ENCODE measurements at places on chromosomes 1 and 21. TPM values are rescaled to one million over a fixed set of nuclear protein-coding genes. Genes with fewer than 3 reads are reported as not detected.

Gene ABCA4
- not detected for total RNA-seq

Gene RNF19B
- total RNA-seq: 56.5 TPM

Gene CYP4A22
- total RNA-seq: not detected

Gene TTC22
- 2.3 TPM for total RNA-seq

Gene ANXA9
- not detected for total RNA-seq

Gene EDN2
- not detected for total RNA-seq

Gene DIO1
- not detected for total RNA-seq

Gene CDCA8
- 33.5 TPM for total RNA-seq

Gene NBPF6
- 0.13 TPM for total RNA-seq

Gene ACKR1
- total RNA-seq: not detected

Gene PRKCZ
- total RNA-seq: 4.1 TPM

Gene RGS4
- not detected for total RNA-seq

DNA sequence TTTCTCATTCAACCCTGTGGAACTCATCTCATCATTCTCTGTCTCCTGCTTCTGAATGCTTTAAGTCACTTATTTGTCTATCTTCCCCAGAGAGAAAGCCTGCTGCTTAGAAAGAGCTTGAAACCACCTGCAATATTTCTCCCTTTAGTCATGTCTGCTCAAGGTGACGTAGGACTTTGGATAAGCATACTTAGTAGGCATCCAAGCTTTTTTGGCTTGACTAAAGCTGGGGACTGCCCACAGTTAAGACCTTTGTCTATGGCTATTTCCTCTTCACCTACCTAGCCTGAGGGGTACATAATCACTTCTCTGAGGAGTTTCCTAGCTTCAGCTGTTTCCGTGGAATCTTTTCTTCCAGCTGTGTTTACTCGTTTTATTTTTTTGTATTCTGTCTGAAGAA is 665.8 kb upstream of the CAMK1G start:
- DNase-seq: no peak

GRCh38 chr21:14382486-14382834 is 486 bp downstream of the HSPA13 start:
- no peak for DNase-seq

DNA sequence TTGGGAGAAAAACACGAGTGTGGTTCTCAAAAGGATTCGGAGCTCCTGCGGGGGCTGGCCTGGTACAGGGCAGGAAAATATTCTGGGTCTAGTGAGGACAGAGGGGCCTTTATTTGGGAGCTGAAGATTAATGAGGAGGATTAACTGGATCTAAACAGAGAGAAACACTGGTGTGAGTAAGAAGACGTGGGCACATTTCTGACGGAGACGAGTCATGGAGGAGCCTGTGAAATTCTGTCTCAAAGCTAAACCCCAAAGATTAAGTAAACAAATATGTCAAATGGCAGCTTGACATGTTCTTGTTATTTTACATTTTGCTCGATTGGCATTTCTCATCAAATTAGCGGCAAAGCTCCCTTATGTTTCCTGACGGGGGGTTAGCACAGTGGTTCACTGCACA is 12.8 kb downstream of the PROK1 start:
- DNase-seq: no peak

DNA sequence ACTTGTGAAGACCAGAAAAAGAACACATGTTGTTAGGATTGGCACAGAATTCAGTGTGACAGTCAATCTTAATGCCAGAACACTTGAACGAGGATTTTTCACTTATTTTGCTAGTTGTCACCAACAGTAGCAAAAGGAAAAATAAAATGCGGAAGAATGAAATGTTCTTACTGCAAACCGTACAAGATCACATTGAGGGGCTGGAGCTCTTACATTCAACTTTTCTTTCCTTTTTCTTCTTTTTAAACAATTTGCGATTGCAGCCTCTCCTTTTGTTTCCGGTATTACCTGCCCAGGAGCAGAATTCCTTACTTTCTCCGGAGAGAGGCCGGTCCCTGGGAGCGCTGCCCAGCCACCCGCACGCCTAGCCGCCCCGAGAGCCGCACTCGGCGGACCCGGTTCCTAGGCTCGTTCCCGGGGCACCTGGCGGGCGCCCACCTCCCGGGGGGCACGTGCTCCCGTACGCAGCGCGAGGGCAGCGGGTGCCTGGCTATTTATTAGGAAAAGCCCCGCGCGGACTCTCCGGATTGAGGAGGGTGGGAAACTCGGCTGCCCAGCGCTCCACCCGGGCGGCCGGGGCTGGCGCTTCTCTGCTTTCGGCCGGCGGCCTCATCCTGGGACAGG is 1.2 kb upstream of the CAMTA1 start:
- DNase-seq: no peak

- DNase-seq: no peak
Observed at GRCh38 chr1:153386500-153386901, 4.4 kb downstream of the S100A8 start.

DNA sequence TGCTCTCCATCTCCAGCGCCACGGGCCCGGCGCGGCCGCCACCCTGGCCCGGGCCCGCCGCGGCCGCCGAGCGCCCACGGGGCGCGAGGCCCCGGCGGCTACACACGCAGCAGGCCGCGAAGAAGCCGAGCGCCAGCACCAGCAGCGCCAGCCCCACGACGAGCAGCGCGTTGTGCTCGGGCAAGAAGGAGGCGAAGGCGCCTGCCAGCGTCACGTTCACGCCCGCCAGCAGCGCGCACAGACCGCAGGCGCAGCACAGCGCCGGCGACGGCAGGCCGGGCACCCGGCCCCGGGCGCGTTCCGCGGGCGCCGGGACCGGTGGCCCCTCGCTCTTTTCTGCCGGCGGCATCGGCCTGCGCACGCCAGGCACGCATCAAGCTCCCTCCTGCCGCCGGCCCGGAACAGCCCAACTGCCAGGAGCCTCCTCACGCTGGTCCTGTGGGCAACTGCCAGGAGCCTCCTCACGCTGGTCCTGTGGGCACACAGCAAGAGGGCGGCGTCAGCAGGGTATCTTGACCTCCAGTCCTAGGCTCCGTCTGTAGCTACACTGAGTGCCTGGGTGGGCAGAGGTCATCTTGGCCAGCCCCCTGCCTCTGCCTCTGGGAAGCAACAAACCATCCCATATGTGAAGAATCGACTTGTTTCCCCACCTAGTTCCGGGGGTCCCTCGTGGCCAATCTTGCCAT is 18.1 kb downstream of the KNCN start:
- DNase-seq: peak; percentile 34

- no peak for DNase-seq
Observed at GRCh38 chr21:29034678-29035077, 10.2 kb downstream of the USP16 start.

DNA sequence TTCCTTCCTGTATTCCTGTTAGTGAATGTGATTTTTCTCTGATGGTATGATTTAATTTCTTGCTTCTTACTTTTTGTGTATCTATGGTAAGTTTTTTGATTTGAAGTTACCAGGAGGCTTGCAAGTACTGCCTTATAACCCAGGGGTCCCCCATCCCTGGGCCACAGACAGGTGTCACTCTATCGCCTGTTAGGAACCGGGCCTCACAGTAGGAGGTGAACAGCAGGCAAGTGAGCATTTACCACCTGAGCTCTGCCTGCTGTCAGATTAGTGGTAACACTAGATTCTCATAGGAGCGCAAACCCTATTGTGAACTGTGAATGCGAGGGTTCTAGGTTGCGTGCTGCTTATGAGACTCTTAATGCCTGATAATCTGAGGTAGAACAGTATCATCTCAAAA is 143.3 kb downstream of the RPS6KC1 start:
- no peak for DNase-seq

- no peak for DNase-seq
Observed at GRCh38 chr1:248111157-248111556, 16.2 kb downstream of the OR2L13 start.

DNA sequence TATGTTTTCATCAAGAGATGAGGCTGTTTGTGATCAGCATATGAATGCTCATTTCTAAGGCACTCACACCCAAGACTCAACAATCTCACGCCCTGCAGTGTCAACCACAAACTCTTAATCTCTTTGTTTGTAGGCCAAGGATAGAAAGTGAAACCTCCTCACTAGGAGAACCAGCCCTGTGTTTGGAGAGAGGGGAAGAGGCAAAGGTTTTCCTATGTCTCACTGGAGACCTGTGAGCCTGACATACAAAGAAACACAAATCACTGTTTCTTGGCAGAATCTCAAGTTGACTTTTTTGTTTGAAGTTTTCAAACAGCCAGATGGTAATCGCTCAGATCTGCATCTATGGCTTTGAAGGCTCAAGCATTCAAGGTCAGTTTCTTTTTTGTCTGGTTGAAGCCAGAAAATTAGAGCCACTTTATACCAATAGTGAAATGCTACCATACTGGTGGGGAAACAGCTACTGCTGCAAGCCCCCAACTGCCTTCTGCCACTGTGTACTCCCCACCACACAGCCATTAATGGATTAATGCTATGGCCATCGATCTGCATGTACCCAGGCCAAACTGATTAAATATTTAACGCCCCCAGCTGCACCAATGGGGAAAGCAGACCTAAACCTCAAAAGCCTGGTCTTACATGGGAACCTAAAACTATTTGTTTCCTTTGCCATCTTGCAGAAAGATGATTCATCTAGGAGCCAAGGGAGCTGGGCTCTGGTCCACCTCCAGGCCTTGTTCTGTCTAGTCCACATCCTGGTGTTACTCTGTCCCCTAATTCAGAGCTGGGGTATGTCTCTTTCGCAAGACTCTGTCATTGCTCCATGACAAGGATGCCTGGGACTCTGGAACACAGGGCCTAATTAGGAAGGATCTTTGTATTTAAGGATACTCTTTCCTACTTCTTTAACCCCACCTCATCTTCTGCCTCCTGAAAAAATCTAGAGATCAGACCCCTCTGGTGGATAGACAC is 16.3 kb downstream of the PDZK1 start:
- DNase-seq: peak; percentile 55

GRCh38 chr1:58717979-58718378 is 18.1 kb upstream of the MYSM1 start:
- peak; percentile 11 for DNase-seq

GRCh38 chr1:9425859-9426258 is 113.4 kb upstream of the SLC25A33 start:
- DNase-seq: peak; percentile 11

- DNase-seq: no peak
Observed at GRCh38 chr1:227391211-227391610, 72.9 kb upstream of the CDC42BPA start.

DNA sequence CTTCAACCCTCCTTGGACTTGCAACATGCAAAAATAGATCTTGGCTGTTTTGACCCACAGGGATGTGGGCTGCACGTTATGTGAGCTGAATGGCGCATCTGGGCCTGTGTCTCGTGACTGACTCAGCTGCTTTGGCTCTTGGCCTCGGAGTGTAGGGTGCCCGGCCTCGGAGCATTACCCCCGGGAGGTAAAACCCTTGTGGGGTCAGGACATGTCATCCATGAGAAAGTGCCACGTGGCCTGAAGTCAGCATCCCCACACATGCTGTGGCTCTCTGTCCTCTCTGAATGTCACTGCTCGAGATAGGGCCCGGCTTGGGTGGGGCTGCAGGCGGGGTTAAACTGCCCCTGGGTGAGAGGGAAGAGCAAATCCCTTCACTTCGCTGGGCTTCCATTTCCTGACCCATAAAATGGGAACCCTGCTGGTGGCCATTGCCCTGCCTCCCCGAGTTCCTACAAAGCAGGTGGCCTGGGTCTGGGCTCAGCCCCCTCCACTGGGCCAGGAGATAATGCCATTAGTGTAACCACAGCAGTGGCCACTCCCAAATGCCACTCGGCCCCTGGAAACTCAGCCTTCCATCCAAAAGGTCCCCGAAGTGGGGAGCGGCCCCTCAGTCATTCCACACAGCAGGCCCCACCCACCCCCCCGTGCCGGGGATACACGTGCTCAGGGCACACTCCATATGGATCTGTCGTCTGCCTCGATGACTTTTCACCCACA is 22.8 kb upstream of the TSPEAR start:
- DNase-seq: no peak

GRCh38 chr21:38772646-38773045 is 33.1 kb upstream of the ETS2 start:
- no peak for DNase-seq

- DNase-seq: no peak
Observed at GRCh38 chr1:246203180-246203579, 303.9 kb downstream of the SMYD3 start.

GRCh38 chr1:26851106-26851684 is 11.8 kb upstream of the SFN start:
- DNase-seq: no peak

DNA sequence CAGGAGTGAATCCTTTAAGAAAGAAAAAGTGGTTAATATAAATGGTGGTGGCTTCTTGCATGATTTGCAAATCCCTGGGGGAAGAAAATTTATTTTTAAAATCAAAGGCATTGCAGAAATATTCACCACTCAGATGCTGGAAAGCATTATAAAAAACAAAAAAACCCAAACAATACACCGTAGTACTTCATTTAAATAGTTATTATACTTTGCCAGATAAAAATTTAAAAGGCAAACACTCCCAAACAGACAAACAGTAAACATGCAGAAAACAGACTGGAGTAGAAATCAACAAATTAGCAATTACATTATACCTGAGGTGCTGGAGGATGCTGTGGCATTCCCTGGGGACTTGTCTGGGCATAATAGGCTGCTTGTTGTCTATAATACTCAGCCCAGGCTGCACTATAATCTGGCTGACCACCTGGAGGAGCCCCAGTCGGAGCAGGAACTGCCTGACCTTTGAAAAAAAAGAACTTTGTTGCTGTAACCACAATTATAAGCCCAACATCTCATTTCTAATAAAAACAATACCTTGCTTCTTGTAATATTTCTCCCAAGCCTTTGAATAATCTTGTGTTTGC is 29.9 kb downstream of the FUBP1 start:
- DNase-seq: no peak

GRCh38 chr1:200355801-200356200 is 54.0 kb downstream of the ZNF281 start:
- DNase-seq: no peak

DNA sequence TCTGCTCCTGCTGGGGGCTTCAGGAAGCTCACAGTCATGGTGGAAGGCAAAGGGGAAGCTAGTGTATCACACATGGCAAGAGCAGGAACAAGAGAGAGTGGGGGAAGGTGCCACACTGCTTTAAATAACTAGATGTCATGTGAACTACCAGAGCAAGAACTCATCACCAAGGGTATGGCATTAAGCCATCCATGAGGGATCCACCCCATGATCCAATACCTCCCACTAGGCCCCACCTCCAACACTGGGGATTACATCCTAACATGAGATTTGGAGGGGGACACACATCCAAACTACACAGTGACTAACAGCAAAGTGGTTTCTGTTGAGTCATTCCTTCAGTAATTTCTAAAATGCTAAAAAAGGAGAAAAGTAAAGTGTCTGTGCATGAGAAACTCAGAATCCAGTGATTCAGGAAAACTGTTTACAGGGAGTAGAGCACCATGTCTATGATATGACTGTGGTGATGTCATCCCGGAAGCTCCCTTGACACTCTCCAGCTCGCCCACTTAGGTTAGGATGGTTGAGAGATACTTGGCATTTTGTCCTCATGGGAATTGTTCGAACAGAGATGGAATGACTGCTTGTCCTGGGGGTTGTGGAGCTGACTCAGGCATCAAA is 50.3 kb downstream of the CHD1L start:
- DNase-seq: no peak
